ENCODE measurements at places on chromosomes 7 and 10.
A peak's percentile ranks its signal among the peaks of the same experiment; 100 is the strongest.

- DNase-seq: no peak
Observed at GRCh38 chr10:89281606-89282395, 20.0 kb upstream of the IFIT2 start.

DNA sequence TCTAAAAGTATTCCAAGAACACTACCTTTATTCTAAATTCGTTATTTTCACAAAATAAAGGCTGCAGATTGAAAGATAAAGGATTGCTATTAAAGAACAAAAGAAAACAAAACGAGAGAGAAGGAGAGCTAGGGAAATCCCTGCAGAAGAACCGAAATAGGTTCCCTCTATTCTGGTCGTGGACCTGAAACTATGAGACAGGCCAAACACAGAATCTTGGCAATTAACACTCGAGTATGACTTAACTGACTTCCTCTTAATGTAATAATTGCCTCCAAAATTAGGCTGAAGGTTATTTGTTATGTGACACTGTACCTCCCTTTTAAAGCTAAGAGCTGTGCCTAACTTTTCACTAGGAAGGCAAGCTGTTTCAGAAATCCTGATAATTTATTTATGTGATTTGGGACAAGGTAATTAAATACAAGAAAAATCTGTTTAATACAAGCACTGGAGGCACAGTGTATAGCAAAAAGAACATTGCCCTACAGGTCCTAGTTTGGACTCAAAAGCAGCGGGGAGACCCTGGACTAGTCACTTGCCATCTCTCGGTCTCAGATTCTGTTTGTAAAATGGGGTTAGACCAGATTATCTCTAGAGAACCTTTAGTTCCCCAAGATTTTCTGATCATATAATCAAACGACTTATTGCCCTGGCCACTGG is 11.6 kb downstream of the NAMPT start:
- DNase-seq: no peak

DNA sequence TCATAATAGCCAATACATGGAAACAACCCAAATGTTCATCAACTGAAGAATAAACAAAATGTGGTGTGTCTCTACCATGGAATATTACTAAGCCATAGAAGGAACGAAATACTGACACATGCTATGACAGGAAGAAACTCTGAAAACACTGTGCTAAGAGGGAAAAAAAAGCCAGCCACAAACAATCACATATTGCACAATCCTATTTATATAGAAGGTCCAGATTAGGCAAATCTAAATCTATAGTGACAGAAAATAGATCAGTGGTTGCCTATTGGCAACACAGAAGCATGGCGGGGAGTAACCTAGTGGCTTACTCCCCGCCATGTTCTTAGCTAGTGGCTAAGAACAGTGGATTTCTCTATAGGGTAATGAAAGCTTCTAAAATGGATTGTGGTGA is 48.0 kb downstream of the MDH2 start:
- DNase-seq: no peak

GRCh38 chr10:70052462-70053217 is at the start of gene MACROH2A2:
Gene MACROH2A2 (plus strand): TSS chr10:70052846. CDS start chr10:70075659, 22,813 bp downstream.
- peak; percentile 94 for DNase-seq

DNA sequence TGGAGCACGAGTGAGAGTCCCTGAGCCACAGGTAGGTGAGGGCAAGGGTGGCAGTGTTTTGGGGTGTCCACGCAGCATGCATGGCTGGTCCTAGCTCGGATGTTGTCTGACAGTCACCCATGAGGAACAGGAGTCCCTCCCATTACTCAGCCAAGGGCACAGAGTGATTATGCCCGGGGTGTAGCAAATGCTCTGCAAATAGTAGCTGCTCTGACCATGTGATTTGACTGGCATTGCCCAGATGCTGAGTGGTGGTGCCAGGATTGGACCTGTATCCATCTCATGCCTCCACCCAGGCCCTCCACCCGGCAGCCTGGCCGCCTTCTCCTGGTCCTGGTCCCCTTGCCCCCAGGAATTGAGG is 150.8 kb downstream of the GRK5 start:
- no peak for DNase-seq

- DNase-seq: no peak
Observed at GRCh38 chr7:41030673-41031072, 672.2 kb downstream of the INHBA start.

DNA sequence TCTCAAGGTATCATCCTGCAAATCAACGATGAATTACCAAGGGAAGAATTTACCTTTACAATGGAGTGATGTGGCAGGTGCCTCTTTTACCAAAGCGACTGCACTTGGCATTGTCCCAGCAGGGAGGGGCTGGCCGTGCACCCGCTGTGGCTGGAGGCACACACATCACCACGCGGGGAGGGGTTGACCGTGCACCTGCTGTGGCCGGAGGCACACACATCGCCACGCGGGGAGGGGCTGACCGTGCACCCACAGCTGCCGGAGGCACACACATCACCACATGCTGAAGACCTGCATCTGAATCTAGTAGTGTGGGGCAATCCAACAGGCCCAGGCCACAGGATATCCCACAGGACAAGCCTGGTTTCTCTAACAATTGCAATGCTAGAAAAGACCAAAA is 493.5 kb downstream of the DNAJB6 start:
- no peak for DNase-seq

DNA sequence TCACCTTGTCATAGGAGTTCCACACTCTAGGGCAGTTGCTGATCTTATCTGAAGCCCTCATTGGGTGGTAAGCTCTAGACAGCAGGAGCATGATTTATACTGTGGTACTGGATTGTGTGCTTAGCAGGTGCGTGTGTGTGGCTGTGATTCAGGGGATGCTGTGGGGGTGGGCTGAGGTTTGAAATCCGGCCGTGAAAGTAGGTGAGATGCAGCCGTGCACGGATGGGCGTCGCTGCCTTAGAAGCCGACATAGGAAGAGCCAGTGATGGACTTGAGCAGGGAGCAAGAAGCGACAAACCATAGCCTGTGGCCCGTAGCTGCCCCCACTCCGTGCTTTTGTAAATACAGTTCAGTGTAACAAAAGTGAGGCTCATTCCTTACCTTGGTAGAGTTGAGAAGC is 38.2 kb downstream of the PROSER2 start:
- DNase-seq: peak; percentile 43

DNA sequence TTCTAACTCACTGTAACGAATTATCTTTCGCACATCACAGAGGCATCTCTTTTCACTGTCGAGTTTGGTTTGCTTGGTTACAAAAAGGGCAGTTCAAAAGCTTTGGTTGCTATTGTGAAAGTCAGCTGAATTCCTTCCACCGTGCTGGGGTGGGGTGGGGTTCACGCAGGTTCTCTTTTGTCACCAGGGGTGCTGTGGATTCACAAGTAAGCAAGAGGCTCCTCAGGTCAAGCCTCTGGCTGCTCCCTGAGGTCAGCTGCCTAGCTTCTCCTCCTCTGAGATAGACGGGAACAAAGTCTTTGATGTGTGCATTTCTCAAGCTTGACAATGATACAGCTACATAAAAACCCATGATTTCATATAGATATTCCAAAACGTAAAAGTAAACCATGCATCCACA is 47.7 kb downstream of the EGFR start:
- DNase-seq: no peak

DNA sequence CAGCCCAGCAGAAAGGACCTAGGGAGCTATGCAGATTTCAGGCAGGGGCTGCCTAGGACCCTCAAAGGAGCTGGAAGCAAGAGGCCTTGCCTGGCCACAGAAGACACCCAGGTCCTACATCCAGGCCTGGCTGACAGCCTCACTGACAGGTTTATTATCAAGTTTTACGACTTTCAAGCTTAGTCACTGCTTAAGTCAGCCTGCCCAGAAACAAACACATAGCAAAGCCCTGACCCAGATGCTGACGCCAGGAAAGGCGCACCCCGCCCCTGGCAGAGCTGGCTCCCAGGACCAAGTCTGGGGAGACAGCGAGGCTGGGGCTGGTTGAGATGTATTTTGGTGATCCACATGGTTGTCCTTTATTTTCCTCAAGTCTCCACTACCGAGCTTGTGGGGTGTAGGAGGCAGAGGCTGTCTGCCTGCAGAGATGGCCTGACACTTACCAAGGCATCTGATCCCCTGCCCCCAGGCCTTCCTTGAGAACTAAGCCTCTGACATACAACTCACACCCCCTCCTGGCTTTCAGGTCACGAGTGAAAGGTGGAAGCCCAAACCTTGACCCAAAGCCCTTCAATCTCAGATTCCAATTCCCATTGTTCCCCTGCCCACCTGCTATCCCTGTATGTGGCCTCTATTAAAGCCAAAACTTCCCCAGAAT is 80.7 kb upstream of the EMX2 start:
- DNase-seq: peak; percentile 94

DNA sequence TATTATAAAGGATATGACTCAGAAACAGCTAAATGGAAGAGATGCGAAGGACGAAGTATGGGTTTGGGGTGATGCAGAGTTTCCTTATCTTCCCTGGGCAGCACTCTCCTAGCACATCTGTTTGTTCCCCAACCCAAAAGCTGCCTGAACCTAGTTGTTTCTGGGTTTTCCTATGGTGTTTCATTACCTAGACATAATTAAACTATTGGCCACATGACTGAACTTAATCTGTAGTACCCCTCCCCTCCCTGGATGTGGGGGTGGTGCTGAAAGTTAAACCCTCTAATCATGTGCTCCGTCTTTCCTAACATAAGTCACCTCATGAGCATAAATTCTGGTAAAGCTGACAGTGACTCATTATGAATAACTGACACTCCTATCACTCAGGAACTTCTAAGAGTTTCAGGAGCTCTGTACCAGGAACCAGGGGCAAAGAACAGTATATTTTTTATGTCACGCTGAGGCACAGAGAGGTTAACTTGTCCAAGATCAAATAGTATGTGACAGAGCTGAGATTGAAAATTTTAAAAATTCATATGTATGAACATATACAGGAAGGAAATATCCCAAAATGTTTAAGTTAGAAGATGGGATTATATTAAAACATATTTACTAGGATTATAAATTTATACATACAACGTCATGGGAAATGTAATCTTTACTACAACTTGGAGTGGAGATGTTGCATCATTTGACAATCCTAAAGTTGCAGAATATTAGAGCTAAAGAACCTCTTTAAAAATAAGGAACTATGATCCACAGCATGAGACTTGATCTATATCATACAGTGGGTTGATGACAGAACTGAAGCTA is 4.8 kb downstream of the STRIP2 start:
- DNase-seq: no peak

DNA sequence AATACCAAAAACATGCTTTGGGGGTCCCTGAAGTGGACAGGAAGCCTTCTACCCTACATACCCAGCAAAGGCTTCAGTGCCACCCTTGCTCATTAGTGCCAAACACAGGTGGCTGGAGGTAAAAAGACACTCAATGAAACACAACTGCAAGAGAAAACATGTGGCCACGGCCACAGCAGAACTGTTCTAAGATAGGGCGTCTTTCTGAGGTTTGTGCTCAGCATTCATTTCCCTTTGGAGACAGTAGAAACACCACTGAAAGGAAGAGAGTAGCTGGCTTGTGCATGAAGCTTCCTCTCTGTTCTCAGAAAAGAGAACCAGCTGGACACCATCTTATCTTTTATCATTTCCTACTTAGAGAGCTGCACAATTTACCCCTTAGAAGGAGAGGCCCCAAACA is 143.0 kb downstream of the PLXNA4 start:
- DNase-seq: no peak

DNA sequence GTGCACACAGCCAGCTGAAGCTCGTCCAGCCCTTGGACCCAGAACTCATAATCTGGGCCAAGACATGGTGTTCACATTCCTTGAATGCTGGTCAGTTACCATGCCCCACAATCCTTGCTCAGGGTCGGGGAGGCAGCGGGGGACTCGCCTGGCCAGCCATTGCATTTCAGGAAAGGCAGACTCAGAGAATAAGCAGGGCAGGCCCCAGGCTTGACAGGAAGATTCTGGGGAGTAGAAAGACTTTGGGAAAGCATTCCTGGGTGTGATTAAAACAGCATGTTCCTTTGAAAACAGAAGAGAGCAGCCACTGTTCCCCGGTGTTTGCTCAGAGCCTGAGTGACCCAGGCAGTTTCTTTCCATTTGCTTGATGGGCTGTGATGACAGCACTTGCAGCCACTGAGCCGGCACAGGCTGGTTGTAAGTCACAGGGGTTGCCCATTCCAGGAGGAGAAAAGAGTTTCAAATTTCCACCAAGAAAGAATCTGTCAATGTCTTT is 473.7 kb downstream of the TYW1 start:
- DNase-seq: peak; percentile 68

DNA sequence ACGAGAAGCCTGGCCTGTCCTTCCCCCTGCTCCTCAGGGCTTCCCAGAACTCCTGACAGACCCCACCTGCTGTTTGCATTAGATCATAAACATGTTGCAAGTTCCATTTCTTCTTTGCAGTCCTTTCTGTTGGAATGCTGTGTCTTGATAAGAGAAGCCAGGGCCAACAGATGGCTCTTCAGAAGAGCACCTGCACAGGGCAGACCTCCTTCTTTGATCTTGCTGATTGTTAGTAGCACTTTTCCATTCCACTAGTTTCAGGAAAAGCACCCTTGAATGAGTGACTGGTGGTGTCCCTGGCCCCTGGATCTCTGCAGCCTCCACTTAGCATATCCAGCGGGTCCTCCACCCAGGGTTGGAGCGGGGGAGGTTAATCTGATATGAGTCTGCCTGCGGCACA is 243.2 kb downstream of the GFRA1 start:
- DNase-seq: no peak

DNA sequence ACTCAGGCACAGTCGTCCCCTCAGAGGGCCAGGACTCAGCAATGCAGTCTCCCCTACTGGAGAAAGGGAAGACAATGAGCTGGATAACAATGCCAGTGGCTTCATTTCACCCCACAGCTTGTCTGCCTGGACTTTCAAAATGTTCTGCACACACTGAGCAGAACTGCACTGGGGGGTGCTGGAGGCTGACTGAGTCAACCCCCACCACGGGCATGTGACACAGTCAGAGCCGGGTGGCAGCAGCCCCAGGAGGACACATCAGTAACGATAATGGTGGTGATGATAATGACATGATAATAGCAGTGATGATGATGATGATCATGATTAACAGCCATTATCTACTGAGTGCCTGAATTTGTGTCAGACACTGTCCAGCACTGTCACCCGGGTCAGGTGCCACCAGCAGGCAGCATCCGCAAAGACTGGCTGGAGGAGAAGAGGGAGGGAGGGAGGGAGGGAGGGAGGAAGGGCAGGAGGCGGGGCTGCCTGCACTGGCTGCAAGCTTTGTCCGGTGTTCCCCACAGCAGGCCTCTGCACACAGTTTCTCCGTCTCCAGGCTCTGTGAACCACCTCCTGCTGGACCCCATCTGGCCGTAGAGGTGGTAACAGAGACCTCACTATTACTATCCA is 67.4 kb downstream of the PLXNA4 start:
- no peak for DNase-seq

DNA sequence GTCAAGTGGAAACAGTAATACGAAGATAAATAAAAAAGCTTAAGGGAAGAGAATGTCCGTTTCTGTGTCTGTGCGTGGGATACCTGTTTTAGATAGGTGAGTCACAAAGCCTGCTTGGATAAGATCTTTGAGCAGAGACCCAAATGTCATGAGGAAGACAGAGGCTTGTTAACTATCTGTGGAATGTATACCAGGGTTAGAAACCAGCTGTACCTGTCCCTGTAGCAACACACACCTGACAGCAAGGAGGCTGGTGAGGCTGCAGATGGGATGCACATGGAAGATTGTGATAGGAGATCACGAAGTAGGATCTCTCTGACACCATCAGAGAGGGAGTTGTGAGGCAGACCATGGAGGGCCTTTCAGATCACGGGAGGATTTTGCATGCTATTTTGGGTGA is 105.3 kb downstream of the ARHGAP21 start:
- DNase-seq: peak; percentile 91

GRCh38 chr7:28096713-28097112 is 83.9 kb downstream of the JAZF1 start:
- DNase-seq: no peak

GRCh38 chr7:4070214-4070613 is 611.9 kb upstream of the FOXK1 start:
- DNase-seq: peak; percentile 32

- DNase-seq: no peak
Observed at GRCh38 chr10:111578076-111578475, 501.2 kb downstream of the ADRA2A start.

Data from islet precursor cell (in vitro differentiated cells).